COR-L47 (cell line): ENCODE measurements at places on chromosomes 12 and 14.

DNA sequence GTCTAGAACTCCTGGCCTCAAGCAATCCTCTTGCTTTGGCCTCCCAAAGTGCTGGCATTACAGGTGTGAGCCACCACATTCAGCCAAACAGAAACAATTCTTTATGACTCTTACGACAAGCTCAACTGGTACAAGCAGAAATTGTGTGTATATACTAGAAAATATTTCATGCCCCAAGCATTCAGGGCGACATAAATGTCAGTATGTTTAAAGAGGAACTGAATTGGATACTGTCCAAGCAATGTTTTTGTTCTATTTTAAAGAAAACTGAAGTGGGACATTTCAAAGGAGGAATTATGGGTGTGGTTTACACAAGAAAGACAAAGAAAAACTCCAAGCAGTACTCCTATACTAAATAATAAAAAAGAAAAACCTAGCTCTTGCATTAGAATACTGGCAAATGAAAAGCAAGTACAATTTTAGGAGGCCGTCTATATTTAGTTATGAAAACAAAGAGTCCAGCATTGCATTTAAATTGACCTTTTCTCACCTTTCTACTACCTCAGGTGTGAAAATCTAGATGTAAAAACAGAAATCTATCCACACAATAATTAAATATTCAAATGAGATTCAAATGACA is 48.9 kb downstream of the PPP1R12A start:
- DNase-seq = no peak

GRCh38 chr12:4280351-4281163 is 7.0 kb downstream of the CCND2 start:
- DNase-seq = no peak

DNA sequence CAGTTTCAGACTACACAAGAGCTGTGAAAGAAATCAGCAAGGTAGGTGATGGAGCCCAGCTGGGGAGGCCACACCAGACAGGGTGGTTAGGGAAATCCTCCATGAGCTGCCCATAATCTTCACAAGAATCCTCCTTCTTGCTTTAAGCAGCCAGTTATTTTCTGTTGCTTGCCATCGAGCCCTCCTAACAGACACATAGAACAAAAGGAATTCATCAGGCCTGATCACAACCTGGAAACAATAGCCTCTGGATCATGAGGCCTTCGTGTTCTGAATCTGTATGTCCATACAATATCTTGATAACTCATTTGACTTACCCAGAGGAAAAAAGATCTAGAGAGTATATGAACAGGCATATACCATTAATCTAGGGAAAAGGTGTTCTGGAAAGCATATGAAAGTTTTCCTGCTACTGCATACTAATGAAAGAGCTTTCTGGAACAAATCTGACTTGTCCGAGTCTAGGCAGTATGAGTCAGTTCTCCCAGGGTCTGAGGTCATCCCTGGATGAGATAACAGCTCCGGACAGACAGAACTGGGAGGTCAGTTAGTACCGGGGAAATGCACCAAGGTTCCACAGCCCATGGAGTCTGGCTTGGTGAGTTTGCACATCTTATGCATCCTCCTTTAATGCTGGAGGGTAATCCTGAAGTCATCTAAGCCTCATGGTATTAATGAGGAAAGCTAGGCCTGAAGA is 52.8 kb upstream of the ELK3 start:
- no peak for DNase-seq

DNA sequence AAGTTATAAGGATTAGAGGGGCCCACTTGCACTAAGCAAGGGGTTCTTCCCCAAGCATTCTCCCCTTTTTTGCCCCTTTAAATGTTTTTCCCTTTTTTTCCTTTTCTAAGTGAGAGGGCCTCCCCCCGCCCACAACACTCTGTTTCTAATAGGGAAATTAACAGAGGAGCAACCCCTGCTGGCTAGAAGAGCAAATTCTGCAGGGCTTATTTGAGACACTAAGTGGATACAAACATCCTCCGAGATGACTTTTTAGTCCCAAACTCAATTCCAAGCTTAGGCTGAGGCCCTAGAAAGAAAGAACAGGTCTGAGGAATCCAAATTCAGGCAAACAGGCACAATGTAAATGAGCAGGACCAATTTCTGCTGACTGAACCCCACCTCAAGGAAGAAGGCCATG is 138.9 kb downstream of the GPR65 start:
- no peak for DNase-seq

DNA sequence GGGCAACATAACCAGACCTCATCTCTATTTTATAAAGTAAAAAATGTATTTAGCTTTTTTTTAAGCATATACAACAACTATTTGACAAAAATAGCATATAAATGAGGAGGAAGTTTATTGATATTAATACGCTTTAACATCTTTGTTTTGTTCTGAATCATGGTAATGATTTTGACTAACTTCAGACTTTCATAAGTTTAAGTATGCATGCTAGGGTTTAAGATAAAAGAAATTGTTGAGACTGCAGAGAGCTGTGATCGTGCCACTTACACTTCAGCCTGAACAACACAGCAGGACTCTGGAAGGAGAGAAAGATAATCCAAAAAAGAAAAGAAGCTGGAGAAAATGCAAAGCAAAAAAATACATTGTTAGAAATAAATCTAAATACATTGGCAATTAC is 87.9 kb upstream of the AEBP2 start:
- no peak for DNase-seq

- no peak for DNase-seq
These were observed 337.1 kb downstream of the TMEM121 start for GRCh38 chr14:105863296-105864108.

GRCh38 chr14:78162202-78162601 is 8.0 kb upstream of the NRXN3 start:
- no peak for DNase-seq

DNA sequence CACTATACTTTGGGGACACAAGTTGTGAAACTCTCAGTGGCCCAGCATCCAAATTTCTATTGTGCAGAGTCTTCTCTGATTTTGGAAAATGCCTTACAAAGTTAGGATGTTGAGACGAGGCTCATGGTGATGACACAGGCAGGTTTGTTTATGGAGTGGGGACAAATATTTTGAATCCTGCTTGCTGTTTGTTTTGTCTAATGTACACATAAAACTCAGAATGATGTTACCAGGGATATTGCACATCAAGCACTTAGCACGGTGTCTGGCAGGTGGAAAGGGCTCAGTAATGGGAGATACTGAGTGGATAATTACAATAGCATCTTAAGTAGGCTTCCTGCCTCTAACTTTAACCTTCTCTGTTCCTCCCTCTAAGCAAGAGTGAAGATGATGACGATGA is 628.9 kb upstream of the TBX3 start:
- no peak for DNase-seq

DNA sequence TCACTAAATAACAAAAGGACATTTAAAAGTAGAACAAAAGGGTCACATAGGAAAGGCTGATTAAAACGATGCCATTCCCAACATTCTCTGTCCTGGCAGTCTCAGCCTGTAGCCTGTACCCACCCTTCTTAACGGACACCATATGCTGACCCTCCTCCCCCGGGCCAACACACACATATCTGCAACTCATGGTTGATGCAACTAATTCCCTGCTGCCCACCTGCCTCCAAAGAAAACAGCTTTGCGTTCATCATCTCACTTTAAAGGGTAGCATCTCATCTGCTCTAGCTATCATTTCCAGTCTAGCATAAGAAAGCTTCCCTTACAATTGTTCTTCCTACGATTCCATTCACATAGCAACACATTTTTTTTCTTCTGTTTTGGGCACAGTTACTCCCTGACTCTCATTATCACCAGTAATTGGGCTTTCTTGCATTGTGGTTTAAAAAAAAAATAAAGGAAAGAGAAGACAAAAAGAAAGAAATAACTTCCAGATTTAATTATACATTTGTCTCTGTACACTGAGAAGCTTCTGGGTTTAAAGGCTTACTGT is 92.9 kb downstream of the KCNC2 start:
- no peak for DNase-seq

GRCh38 chr12:132632521-132633228 is 14.1 kb downstream of the P2RX2 start:
- DNase-seq = no peak

GRCh38 chr12:120693848-120694247 is 6.9 kb downstream of the MLEC start:
- DNase-seq = no peak

GRCh38 chr12:41736436-41736835 is 408.2 kb downstream of the GXYLT1 start:
- DNase-seq = no peak

DNA sequence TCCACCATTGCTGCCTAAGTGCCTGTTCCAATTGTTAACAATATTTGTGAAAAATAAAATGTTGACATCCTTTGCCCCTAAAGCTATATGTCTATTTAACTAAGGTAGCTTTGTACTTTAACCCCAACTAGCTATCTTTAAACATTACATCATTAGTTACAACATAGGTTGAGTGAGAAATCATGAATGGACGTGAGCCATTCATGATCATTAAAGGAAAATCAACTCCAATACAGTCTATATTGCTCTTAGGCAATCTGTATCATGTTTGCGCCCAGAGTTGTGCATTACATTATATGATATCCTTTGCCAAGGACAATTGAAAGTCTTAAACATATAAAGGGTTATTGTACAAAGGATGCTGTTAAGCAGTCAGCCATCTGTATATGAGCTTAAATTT is 269.6 kb downstream of the ALX1 start:
- DNase-seq = no peak
